NCI-H460 (cell line): ENCODE measurements at places on chromosomes 2 and 18. TPM values are rescaled to one million over a fixed set of nuclear protein-coding genes. Genes with fewer than 3 reads are reported as not detected.

DNA sequence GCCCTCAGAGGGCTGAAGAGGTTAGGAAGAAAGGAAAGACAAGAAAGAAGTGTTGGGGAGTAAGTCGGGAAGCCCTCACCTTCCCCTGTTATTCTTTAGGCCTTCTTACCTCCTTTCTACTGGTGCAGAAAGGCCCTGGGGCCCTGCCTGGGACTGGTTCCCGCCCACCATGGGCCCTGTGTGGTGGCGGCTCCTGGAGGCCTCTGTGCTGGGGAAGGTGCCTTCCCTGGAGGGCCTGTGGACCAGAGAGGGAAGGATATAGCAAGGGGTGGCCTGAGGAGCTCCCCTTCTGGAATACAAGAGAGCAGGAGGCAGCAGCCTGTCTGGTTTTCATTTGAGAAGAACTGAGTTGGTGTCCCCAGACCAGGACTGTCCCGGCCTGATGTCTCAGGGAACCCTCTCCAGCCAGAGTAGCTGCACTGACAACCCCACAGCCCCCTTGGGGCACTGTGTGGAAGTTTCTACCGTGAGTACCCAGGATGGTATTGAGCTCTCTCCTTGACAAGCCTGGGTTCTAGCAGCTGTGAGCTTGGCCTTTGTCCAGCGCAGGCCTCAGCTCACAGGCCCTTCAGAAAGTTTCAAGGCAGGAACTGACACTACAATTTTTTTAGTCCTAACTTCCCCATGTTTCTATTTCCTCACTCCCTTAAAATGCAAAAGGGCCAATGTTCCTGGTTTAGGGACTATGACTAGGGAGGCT is 47.1 kb downstream of the EFR3B start:
- DNase-seq: no peak

OSBPL1A gene
- total RNA-seq: 23.6 and 25.2 TPM in 2 replicates

AMER3 gene
- not detected in 2 replicates for total RNA-seq

BOLL gene
- total RNA-seq: not detected in 2 replicates

DNER gene
- 107 and 111 TPM in 2 replicates for total RNA-seq
